M059J (cell line): ENCODE measurements at places on chromosomes 2 and 18. TPM values are rescaled to one million over a fixed set of nuclear protein-coding genes. Genes with fewer than 3 reads are reported as not detected.

Gene IL36A
- not detected in 2 replicates for total RNA-seq

GRCh38 chr2:45913539-45913938 is 262.1 kb downstream of the PRKCE start:
- DNase-seq, result no peak

- no peak for DNase-seq
These were observed 6.6 kb upstream of the TUBB6 start for GRCh38 chr18:12301263-12302005.

- DNase-seq, result peak; percentile 82
These were observed 26.5 kb upstream of the RFX8 start for GRCh38 chr2:101501443-101501842.

Gene TMEM198
- 2.5 and 3.5 TPM in 2 replicates for total RNA-seq

Gene KCNG2
- not detected in 2 replicates for total RNA-seq

DNA sequence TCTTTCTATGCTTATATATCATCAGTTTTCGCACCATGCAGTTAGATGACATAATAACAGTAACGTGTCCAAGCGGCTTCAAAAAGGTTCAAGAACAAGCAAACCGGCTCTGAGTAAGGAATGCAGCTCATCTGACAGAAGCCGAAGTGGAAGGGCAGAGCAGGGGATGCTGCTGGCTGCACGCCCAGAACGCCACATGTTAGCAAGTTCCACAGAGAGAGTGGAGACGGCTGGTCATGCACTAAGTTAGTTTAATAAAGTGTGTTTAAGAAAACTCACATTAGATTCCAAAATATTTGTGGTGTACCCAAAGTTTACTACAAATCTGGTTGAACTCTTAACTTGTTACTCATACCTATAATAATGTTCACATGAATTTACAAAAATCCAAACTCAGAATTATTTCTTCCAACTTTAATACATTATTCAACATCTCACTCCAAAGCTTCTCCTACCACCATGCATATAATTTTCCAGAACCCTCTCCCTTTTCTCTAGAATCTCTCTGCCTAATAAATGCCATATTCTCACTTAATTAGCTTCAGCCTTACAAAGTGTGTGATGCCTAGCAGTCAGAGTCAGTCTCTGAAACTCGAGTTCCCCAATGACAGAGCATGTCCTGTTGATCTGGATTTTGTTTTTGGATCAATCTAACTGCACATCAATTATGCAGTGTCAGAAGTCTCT is 170.0 kb downstream of the DNAH7 start:
- DNase-seq, result peak; percentile 88

DNA sequence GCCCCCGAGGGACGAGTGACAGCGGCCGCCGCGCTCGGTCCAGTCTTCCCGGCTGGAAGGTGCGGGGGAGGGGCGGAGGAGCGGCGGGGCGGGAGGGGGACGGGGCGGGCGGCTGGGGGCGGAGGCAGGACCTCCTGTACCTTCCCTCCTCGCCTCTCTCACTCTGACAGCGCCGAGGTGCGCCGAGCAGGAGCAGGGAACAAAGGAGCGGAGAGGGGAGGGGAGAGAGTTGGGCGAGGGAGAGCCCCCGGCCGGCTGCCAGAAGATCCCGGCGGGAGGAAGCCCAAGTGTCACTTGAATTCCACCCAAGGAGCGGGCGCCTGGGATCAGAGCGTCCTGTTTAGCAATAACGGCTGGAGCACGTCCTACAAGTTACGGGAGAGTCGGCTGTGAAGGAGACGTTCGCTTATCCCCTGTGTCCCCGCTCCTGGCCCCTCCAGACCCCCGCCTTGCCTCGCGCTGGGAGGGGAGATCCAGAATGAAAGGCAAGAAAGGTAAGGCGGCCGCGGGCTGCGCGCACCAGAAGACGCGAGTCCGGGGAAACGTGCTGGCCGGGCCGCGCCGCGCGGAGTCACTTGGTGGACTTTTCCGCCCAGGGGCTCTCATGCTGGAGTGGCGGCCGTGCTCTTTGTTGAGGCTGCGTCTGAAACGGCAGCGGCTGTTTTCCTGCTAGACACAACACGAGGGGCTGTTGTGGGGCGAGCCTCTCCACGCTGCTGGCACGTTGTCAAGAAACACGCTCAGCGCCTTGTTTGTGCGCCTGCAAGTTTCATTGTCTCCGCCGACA is at the start of gene TGIF1:
TGIF1 (plus strand) TSS at position 161 of the 787 bp plus-strand sequence; CDS start at position 479, 318 bp downstream.
- peak; percentile 86 for DNase-seq

DNA sequence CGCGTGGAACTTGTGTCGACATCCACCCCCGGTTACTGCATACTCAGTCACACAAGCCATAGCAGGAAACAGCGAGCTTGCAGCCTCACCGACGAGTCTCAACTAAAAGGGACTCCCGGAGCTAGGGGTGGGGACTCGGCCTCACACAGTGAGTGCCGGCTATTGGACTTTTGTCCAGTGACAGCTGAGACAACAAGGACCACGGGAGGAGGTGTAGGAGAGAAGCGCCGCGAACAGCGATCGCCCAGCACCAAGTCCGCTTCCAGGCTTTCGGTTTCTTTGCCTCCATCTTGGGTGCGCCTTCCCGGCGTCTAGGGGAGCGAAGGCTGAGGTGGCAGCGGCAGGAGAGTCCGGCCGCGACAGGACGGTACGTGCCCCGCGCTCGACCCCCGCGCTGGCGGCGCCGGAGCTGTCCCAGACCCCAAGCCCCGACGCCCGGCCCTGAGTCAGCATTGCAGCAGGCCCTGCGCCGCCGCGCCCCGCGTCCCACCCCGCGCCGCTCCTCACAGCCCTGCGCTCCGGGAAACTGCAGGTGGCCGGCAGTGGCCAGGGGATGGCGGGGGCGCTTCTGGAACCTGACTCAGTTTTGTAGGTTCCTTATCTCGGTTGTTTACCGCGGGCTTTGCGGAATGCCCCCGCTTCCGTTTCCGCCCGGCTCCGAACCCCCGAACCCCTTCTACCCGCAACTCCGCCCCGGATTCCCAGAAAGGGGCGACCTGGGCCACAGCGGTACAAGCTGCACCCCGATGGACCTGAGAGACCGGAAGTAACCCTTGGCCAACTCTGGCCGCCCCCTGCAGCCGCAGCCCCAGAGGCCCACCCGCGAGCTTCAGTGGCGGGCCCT is at the start of gene CFLAR:
CFLAR (plus strand) TSS at position 50 of the 844 bp plus-strand sequence. CDS start 13,702 bp downstream, outside the sequence.
- peak; percentile 83 for DNase-seq

- DNase-seq, result peak; percentile 6
These were observed 205.8 kb downstream of the SPAG16 start for GRCh38 chr2:213490087-213490486.

DNA sequence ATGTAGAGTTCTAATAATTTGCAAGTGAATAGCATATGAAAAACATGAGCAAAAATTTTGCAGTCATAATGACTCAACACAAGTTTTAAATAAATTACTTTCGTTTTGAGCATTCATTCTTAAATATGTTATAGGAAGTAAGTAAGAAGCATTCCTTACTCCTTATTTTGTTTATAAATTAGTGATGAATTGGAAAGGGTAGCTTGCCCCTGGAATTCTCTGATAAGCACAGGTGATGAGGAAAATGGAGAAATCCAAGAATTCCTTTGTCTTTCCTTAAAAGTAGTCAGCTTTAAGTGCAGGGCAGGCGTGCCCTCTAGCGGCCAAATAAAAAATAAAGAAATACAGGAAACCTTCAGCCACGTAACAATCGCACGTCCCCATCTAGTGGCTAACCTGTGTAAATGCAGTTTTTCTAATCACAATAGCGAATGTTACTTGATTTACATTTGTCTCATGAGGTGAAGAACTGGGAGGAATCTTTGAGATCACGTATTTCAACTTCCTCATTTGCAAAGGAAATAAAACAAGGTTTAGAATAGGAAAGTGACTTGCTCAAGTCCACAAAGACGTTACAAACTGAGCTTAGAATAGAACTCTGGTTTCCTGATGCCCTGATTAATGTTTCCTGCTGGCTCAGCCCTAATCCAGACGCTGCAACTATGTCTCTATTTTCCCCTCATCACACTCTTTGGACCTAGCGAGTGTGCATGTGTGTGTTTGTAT is 47.2 kb upstream of the ZNG1B start:
- peak; percentile 72 for DNase-seq

- DNase-seq, result peak; percentile 40
These were observed 34.1 kb downstream of the SOCS6 start for GRCh38 chr18:70322928-70323327.
